ENCODE measurements at places on chromosomes 6 and 20.

GRCh38 chr20:15257569-15257870 lies 920.1 kb upstream of the FLRT3 start:
- DNase-seq, result no peak

DNA sequence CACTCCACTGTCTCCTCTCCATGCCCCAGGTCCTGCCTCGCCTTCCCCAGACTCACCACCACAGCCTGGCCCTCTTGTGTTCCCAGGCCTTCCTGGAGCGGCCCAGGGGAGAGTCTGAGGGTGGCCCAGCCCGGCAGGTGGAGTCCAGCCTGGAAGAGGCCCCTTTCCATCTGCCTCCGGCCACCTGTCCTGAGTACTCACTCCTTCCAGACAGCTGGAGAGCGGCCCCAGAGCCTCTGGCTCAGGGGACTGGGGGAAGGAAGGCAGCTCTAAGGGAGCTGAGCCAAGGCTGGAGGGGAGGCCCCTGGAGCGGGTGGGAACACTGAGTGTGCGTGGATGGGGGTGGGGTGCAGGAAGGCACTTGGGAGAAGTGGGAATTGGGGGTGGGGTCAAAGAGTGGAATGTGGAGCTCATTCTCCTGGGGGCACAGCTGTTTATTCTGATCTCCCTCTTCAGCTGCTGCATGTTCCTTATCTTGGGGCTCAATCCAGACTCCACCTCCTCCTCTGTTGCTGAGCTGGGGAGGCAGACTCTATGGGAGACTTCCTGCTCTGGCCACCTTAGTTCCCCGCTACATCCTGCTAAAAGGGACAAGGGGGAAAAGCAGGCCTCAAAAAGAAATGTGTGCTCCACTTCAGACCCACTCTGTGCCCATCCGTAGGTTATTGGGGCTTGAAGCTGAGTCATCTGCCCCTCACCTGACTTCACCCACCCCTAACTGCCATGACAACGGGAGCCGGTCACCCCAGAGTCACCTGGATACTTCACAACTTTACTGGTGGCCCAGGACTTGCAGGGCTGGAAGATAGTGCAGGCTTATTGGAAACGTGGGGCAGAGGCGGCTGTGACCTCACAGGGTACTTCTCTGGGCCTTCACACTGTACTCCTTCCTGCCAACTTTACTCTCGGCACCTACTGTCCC lies 19.5 kb upstream of the TAF8 start:
- no peak for DNase-seq

GRCh38 chr6:12974551-12974950 lies 258.0 kb downstream of the PHACTR1 start:
- no peak for DNase-seq

DNA sequence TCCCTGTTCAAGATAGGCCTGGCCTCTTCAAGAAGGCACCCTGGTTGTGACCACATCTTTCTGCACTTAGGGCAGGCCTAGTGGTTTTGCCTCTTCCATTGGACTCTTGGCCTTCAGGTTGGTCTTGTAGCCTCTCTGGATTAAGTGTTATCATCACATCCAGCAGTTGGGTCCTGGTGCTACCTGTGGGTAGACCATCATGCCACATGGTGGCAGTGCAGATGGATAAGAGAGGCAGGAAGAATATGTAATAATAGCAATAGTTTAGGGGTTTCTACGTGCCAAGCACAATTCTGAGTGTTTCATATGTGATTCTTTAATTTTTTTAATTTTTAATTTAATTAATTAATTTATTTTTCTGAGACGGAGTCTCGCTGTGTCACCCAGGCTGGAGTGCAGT lies 28.5 kb upstream of the SNRPB2 start:
- no peak for DNase-seq

GRCh38 chr6:159298840-159299239 lies 129.6 kb downstream of the FNDC1 start:
- no peak for DNase-seq

- no peak for DNase-seq
Observed at GRCh38 chr20:25061821-25062530, 4.0 kb upstream of the ACSS1 start.

DNA sequence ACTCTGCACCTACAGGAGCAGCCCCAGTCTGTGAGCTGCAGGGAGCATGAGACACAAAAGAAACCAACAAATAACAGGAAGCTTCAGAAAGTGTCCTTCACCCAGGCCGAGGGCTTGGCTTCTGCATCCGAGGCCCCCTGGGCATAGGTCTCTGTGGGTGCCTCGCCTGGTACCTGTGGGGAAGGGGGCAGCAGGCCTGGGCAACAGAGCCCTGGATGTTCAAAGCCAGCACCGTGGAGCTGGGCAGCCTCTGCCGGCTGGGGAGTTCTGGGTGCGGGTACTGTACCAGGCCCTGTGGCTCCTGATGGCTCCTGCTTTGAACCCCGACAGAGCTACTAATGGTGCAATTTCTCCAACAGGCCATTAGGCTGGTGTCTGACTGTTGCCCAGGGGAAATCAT lies 55.7 kb downstream of the TMEM242 start:
- no peak for DNase-seq

- DNase-seq, result no peak
Observed at GRCh38 chr6:2850538-2851113, 9.0 kb upstream of the SERPINB1 start.

Measured in foreskin keratinocyte (primary cell).